ENCODE measurements at places on chromosomes 4 and X.

DNA sequence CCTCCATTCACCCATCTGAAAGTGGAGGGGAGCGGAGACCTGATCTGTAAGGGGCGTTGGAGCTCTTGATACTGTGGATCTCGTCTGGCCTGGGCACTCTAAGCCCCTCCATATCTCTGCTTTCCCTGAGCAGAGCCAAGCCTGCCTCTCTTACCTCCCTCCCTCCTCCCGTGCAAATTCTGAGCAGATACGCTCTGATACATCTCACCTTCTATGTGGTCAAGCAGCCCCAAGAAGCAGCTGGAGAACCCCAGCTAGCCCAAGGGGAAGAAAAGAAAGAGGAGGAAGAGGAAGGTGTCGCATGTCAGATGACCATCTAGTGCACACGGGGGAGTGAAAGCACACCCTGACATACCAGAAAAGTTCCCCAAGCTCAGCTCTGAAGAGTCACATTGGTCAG lies 1.9 kb upstream of the DGAT2L6 start:
- DNase-seq = no peak

DNA sequence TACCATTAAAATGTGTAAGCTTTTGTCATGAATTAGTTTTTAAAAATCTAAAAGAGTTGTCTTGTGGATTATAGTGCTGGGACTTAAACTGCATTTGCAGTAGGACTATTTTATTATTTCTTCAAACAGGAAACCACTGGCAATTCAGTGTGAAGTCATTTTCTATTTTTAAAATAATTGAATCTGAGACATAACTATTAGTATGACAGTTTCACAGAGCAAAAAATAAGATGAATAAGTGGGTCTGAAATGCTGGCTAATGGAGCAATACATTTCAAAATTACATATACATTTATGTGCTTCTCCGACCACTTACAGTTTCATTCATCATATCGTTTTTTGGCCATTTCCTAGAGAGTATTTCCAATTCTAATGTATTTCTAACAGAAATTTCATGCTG lies 75.3 kb upstream of the RAPGEF2 start:
- DNase-seq = no peak

- no peak for DNase-seq
Measured at GRCh38 chrX:140022482-140022881, 57.2 kb upstream of the CXorf66 start.

DNA sequence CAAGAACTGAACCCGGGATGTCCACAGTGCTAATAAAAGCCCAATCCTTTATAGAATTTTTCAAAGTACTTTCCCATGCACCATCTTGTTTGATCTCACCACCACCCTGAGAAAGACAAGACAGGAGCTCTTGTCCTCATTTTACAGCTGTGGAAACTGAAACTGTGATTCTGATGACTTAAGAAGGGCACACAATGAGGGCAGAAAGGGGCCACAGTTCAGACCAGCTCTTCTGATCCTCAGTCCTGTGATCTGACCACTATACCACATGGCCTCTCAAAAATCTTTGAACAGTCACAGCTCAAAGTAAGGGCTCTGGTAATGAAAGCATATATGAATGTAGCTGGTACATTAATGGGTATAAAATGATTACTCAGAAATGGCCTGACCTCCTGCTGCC lies 127.3 kb upstream of the CPEB2 start:
- DNase-seq = no peak

DNA sequence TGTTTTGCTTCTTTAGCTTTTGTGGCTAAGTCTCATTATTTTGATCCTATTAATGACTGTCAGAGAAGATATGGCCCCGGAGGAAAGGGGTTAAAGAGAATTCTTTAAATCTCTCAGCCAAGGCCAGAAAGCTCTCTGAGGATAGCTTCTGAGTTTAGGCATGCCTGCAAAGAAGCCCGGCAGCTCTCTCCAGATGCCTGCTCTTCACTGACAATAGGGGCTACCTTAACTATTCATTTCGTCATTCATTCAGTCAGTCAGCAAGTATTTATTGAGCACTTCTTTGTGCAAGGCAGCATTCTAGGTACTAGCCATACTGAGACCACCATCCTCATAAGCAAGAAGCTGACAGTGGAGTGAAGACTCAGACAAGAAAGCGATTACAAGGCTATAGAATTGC lies 34.0 kb upstream of the BMP15 start:
- no peak for DNase-seq

DNA sequence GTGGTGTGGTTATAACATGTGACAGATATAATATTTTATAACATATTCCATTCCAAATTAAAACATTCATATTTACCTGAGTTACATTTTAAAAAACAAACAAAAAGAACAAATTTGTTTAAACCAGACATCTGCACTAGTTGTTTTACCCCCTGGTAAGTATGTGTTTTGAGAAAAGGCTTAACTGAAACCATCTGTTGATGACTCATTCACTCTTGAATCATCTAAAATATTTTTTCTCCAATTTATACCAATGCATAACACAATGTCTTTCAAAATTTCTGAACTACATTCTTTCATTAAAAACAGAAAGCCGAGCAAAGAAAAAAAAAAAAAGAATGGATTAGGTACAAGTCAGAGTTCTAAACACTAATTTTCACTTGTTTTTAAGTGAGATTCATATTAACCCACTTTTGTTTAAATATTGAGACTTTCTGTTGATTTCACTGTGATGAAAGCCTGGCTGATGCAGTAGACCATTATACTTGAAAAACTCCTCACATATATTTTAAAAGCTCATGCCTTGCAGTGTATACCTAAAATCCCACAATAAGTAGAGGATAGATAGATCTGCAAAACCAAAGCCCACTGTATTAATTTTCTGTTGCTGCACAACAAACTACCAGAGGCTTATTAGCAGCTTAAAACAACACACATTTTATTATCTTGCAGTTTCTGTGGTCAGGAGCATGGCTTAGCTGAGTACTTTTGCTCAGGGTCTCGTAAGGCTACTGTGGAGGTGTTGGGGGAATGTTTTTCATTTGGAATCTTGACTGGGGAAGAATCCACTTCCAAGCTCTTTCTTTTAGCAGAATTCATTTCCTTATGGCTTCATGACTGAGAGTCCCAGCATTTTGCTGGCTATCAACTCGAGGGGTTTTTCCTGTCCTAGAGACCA lies 221.5 kb downstream of the PCDH18 start:
- DNase-seq = no peak

- no peak for DNase-seq
Measured at GRCh38 chr4:151901631-151902030, 140.8 kb upstream of the GATB start.

DNA sequence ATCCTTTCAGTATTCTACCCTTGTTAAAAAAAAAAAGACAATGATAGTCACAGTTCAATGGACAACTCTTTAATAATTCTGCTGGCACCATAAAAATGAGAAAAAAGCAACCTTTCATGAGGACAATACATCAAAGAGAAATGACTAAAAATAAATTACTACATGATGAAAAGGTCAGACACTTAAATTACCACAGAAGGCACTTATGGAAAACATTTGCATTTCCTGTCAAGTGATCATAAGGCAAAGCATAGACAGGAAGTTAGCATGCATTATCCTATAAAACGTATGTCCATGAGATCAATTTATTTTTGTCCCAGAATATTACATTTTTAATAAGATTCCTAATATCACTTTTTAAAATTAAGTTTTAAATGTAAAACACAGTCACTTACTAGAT lies 303.8 kb downstream of the SPOCK3 start:
- DNase-seq = no peak

DNA sequence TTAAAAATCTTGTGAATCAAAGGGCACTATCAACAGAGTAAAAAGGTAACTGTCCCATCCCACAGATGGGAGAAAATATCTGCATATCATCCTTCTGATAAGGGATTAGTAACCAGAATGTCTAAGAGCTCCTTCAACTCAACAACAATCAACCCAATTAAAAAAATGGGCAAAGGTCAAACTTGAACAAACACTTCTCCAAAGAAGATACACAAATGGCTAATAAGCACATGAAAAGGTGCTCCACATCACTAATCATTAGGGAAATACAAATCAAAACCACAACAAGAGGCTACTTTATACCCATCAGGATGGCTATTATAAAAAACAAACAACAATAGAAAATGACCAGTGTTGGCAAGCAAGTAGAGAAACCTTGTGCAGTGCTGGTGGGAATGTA lies 43.3 kb downstream of the TMEM165 start:
- DNase-seq = no peak

- DNase-seq = no peak
Measured at GRCh38 chr4:8778291-8778690, 93.3 kb downstream of the HMX1 start.

DNA sequence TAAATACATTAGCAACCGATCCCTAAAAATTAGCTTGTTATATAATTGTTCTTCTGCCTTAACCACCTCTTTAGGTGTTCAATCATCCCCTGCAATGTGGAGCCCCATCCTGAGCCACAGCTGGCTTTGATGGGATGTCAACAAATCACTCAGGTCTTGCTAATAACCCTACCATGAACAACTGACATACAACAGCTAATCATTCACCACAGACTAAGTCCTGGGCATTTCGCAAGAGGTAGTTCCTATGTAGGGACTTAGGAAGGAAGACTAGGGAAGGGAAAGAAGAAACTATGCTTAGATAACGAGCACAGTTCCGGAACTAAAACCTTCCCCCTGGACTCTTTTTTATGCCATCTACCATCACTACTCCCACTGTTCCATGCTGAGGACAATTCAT lies 63.6 kb upstream of the PTCHD1 start:
- no peak for DNase-seq

DNA sequence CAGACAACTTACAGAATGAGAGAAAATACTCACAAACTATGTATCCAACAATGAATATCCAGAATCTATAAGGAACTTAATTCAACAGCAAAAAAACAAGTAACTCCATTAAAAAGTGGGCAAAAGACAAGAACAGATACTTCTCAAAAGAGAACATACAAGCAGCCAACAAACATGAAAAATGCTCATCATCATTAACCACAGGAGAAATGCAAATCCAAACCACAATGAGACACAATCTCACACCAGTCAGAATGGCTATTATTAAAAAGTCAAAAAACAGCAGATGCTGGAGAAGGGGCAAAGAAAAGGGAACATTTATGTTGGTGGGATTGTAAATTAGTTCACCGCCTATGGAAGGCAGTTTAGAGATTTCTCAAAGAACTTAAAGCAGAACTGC lies 150.3 kb downstream of the FGF16 start:
- no peak for DNase-seq

DNA sequence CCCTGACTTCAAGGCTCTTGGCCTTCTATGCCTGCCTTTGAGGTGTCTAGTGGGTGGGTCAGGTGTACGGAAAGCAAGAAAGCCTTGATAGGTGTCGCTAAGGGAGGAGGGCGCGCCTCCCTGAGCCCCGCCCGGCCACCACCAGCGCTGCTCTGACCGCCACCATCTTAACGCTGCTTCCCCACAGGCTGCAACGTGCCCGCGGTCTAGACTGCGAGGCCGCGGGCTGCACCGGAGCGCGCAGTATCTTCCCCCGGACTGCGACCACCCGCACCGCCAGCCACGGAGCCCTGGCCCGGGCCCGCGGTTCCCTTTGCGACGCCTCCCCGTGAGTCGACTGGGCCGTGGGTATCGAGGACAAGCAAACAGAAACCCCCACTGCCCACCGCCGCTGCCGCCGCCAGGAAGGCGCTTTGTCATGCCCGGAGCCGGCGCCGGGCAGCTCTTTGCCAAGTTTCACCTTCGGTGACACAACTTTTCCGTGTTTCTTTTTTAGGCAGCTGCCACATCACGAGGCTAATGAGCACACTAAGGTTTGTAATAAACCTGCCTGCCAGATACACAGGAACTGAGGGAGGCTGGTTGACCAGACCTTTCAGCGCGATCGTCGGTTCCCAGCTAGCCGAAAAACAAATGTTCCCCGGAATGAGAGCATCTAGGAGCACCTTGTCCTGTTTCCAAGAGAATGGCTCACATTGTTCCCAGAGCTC lies 335.8 kb upstream of the F9 start:
- DNase-seq = no peak

DNA sequence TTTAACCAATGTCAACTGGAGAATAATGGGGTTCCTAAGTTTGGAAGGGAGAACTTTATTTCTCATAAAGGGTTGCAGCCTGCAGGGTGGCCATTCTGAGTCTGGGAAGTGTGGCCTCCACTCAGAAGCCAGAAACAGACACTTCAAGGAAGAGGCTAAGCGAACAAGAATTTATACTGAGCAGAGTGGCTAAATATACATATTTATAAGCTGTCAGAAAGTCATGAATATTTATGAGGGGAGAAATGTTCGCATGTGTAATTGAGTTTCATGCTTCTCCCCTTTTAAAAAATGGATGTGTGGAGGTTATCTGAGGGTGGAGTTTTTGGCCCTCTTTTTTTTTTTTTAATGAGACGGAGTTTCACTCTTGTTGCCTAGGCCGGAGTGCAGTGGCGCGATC lies 78.1 kb upstream of the PLAC8 start:
- no peak for DNase-seq

- no peak for DNase-seq
Measured at GRCh38 chr4:148330724-148331123, 111.5 kb downstream of the NR3C2 start.

DNA sequence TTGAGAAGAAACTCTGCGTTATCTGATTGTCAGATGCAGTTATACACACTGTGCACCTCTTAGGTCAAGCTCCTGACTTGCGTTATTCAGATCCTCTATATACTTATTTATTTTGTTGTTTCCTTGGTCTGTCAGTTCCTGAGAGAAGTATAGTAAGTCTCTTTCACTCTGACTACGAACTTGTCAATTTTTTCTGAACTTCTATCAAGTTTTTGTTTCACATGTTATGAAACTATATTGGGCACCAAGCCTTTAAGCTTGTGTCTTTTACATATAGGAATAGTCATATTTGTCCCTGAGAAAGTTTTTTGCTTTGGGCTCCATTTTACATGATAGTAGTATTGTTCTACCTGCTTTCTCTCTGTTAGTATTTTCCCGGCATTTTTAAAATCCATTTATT lies 31.7 kb downstream of the ZNF275 start:
- no peak for DNase-seq

DNA sequence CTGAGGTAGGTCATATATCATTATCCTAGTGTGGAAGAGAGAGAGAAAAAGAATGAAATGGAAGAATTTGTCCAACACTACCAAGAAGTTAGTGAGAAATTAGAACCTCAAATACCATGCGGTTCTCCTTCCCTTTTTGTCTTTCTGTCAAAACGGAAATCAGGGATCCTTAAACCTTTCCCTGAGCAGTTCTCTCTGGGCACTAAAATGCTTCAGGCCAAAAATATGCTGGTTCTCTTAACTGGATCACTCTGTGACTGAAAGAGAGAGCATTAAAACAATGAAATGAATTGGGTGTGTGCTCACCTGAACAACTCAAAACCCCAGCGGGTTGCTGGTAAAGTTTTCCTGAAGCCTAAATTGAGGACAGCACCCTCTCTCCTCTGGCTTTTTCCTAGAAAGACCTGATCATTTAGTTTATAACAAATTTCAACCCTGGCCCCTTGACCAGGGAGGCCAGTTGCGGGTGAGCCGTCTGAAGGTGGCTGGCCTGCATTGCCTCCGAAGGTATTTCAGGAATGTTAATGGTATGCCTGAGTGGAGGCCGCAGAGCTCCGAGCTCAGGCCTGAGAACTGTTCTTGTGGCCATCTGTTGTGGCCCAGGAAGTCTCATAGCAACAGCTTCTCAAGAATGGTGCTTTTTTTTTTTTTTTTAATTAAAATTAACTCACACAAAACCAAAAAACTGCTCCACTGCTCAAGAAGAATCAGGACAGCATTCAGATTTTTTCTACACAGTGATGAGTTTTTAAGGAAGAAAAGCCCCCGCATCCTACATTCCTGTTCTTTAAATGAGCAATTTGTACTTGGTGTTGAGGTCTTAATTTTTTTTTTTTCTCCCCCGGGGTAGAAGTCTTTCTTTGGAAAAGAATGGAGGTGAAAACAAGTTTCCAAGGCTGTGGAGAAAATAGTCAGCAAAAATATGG lies 155.1 kb downstream of the SHROOM3 start:
- DNase-seq = no peak

GRCh38 chr4:140163029-140163810 lies 9.2 kb upstream of the MAML3 start:
- DNase-seq = no peak

Measured in CD4-positive, alpha-beta memory T cell (primary cell).